ENCODE measurements at places on chromosomes 6 and 20.
A peak's percentile ranks its signal among the peaks of the same experiment; 100 is the strongest.

- DNase-seq, result no peak
Observed at GRCh38 chr6:109393886-109394281, 11.6 kb upstream of the CD164 start.

DNA sequence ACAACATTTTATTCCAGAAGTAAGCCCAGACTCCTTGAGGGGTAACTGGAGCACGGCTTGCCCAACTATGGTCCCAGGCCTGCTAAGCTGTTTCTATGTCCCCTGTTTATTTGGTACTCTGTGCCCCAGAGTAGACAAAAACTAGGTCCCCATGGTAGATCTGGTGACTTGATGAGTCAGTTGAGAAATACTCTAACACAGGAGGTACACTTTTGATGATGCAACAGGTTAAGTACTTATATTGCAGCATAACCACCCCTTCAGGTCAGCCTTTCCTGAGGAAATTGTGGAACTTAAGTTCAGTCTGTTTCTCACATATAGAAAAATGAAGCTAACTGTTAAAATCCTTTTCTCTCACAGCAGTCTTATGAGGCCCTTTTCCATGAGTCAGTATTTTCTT lies 19.6 kb downstream of the TTPAL start:
- DNase-seq, result no peak

- DNase-seq, result no peak
Observed at GRCh38 chr6:136994782-136995181, 50.0 kb downstream of the IL20RA start.

- DNase-seq, result no peak
Observed at GRCh38 chr20:3685341-3685740, 3.5 kb upstream of the ADAM33 start.

DNA sequence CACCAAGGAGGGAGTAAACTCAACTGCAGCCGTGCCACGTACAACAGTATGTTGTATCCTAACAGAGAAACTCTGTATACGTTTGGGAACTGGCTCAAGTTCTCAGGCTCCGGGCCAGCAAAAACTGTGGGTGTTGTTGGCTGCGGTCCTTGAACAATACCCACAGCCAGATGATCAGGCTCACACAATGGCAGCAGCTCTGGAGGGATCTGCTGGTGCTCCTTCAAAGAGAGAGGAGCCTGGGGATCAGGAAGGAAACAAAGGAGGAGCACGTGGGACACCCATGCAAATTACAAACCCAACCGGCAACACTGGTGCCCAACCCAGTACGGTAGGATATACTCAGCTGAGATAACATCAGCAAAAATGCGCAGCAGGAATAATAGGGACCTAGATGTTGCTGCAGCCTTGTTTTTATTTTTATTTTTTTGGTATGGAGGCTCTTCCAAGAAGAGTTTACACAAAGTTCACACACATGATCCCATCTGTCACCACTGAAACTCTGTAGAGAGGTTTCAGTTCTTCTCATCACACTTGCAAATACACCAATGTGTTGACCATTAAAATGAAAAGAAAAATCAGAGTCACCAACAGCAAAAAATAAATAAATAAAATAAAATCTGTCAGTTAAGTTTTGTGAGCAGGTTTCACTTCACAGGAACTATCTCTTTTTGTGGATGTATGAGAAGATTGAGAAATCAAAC lies 41.2 kb upstream of the PDE10A start:
- DNase-seq, result no peak

DNA sequence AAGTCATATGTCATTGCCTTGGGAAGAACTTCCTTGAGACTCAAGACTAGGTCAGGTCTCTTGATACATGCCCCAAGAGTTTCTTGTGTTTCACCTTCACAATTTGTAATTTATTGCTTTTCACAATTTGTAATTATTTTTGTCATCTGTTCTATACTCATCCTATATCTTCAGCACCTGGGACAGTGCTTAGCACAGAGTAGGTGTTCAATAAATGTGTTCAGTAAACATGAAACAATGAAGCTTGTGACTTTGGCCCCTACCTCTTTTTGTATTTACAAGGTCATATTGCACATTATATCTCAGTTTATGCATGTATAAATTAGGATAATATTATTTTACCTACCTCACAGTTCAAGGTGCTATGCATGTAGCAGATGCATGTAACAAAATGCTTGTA lies 21.5 kb upstream of the SRPK1 start:
- DNase-seq, result no peak

DNA sequence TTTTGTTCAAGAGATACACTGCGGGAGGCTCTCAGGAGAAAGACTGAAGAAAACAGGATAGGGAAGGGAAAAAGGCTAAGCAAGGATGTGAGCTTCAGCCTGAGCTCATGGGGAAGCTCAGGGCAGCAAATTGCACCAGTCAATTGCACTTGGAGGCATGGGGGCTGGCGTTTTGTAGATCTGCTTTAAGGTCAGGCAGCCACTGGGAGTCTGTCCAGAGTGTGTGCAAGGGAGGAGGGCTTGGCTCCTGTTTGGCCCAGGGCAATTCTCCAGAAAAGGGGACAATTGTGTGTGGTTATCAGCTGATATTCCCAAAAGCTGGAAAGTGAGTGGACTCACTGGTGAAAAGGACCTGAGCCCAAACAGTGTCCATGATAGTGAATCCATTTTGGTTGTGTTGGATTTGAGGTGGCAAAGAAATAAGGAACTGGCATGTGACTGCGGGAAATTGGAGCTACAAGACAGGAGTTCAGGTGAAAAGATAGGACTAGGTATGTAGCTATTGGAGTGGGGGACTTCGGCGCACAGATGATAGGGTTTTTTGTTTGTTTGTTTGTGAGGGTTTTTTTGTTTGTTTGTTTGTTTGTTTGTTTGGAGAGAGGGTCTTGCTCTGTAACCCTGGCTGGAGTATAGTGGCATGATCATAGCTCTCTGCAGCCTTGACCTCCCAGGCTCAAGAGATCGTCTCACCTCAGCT lies 22.3 kb upstream of the IER3 start:
- DNase-seq, result no peak

DNA sequence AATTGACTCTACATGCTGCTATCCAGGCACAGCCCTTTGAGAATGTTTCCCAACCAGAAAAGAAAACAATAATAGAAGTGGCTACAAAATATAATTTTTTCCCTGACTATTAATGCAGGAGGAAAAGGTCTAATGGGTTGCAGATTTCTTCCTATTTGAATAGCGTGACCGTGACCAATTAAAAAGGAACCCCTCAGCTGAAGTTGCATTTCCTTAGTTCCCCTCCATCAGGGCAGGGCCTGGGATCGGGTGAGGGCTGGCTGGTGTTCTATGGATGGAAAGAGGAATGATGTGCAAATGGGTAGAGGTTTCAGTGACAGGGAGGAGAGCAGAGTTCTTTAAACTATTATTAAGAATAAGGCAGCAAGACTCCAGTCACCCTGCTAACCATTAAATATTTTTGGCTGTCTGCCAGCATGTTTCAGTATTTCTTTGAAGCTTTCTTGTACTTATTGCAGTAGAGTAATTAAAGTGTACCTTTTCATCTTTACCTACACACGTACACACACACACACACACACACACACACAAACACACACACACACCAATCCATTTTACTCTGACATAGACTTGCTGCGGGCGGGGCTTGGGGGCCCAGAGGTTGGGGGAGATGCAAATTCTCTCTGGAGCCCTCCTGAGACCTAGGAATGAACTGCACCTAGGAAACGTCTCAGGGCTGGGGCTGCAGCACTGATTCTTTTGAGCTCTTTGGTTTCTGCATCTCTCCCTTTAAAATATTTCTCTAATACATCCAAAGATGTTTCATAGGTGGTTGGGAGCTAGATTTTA lies 154.8 kb upstream of the SLC35B3 start:
- DNase-seq, result peak; percentile 1

- peak; percentile 36 for DNase-seq
Observed at GRCh38 chr20:48986899-48987298, 59.2 kb upstream of the CSE1L start.

DNA sequence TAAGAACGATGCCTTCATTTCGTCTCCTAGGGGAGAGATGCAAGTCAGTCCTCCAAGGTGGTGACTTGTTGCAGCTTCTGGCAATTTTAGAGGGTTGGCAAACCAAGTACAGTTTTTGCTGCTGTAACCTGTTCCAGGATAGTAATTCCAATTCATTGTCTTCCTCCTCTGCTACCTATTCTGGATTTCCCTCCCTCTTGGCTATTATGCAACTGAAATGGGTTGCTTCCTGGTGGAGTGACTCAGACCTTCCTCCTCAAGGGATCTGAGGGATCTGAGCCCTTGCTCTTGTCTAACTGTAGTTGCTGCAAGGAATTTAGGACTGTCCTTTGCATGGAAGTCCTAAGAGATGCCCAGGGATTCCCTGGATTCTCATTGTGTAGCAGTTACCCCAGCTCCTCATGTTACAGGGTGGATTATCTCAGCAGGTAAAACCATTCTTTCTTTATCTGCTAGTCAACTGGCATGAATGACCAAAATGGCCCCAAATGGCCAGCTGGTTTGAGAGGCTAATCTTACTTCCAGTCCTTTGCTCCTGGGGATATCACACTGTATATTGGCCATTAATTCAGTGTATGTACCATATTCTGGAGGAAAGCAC lies 17.6 kb upstream of the ELMO2 start:
- no peak for DNase-seq

GRCh38 chr20:41889126-41889843 lies 271.1 kb upstream of the CHD6 start:
- no peak for DNase-seq

DNA sequence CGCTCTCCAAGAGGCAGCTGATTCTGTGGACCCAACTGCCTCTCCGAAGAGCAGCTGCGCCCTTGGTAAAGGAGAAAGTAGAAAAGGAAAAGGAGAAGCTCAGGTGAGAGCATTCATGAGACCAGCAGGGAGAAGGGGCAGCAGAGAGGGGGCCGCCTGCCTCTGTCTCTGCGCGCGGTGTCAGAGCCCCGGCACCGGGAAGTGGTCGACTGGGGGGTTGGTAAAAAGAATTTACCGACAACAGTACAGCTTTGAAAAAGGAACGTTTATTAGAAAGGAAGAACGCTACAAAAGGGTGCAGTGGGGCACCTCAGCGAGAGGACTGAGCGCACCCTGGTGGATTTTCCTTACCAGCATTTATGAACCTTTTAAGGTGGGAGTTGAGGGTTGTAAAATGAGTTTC lies 61.9 kb downstream of the GPR6 start:
- peak; percentile 91 for DNase-seq

DNA sequence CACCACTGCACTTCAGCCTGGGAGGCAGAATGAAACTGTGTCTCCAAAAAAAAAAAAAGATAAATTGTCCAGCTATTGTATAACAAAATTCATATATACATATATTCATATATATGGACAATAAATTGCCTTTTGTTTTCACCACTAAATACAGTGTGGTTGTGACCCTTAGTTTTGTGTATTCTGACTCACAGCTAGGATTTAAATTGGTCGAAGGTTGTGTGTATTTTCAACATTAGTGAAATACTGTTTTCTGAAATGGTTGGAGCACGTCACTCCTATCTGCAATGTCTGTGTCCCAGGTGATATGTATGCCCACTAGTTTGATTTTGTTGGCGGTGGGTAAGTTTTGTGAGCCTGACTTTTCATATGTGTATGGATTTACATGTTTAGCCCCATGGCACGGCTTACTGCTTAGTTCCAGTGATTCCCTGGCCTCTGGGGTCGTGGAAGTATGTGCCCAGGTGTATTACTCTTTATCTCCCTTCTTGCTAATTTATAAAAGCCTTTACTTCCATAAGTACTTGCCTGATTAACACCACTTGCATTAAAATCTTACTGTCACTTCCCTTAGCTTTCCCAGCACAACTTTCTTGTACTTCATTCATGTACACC lies 33.3 kb downstream of the JARID2 start:
- no peak for DNase-seq

GRCh38 chr20:34891166-34892062 lies 15.0 kb downstream of the ACSS2 start:
- DNase-seq, result peak; percentile 72

- DNase-seq, result no peak
Observed at GRCh38 chr6:44534291-44534690, 146.8 kb downstream of the CDC5L start.

DNA sequence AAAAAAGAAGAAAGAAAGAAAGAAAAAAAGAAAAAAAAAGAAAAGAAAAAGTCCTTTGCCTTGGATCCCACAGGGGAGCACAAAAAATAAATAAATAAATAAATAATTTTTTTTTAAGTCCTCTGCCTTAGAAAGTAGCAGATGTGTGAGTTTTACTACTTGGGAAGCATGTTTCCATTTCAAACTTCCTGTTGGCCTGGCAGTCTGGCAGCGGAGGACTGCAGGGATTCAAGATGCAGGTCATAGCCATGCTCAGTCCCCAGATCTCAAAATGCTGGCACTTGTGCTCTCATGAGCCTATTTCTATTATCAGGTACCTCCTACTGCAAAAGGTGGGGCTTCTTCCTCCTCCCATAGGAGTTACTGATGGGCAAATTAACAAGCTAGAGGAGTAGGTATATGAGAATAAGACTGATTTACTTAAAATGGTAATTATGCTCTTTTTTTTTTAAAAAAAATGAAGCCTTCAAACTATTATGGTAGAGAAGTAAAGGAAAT lies 54.2 kb upstream of the MAP7 start:
- DNase-seq, result no peak

GRCh38 chr6:139648430-139649000 lies 274.1 kb upstream of the CITED2 start:
- peak; percentile 32 for DNase-seq

DNA sequence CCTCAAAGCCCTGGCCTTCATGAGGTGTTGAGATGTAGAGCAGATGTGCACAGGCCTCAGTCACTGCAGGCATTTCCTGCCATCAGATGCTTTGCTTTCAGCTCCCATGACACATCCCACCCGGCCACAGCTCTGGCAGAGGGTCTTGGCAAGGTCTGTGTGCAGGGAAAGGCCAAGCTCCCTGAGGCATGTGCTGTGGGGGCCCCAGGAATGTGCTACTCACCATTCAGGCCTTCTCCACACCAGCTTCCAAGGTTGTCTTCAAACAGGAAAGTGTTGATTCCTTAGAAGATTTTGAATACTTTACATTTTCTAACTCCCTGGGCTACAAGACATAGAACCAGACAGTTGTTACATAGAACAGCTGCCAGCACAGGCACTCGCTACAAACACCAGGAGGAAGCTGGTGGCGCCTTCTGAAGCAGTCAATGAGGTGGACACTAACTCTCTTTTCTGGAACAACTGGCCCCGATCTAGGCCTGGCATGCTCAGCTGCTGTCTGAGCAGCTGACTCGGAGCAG lies 27.8 kb downstream of the CASS4 start:
- peak; percentile 35 for DNase-seq

DNA sequence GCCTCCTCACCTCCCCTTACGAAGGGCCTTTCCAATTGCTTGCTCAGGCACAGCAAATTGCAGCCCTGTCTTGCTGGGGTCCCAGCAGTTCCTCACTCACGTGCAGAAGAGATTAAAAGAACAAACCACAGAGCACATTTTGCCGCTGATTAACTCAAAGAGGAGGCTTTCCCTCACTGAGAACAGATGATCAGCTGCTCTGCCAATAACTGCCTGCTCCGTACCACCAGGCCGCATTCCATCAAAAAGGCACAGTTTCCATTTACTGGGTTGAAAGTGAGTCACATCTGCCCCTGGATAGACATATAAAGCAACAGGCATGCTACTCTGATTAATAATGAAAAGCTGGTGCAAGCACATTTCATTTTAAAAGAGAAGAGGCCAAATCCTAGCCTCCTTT lies 446.8 kb downstream of the PTPRT start:
- no peak for DNase-seq

GRCh38 chr6:56349194-56349593 lies 101.8 kb upstream of the COL21A1 start:
- no peak for DNase-seq
